ENCODE measurements at places on chromosomes 4 and X.

- no peak for DNase-seq
These were observed 25.7 kb downstream of the SLITRK2 start for GRCh38 chrX:145843146-145843904.

- DNase-seq, result no peak
These were observed 98.7 kb upstream of the DDIT4L start for GRCh38 chr4:100288811-100289529.

DNA sequence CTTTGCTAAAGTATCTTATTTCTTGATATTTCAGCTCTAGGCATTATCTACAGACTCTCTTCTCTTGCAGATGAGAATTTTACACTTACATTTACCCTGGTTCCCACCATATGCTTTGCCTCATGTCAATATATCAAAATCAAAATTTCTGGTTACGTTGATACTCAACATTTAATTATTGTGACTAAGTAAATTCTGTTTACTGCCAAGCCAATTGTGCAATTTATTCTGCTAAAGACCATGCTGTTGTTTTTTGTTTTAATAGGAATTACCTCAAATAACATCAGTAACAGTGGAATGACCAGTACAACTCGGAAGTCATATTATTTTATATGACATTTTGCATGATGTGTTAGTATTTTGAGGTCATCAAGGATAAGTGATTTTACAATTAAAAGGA is 125.5 kb downstream of the IL15 start:
- no peak for DNase-seq

DNA sequence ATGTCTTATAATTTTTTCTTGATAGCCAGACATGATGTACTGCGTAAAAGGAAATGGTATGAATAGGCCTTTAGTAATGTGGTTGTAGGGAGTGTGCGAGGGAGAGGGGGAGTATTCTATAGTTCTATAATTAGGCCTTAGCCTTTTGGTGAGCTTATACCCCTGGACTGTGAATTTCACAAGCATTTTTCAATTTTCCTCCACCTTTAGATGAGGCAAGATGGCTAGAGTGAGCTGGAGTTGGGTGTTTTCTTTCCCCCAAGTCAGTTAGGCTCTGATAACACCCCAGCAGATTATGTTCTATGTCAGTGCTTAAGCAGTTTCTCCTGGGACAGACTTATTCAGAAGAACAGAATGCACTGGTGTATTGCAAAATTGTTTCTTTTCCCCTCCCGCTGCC is 210.2 kb upstream of the NPY2R start:
- no peak for DNase-seq

DNA sequence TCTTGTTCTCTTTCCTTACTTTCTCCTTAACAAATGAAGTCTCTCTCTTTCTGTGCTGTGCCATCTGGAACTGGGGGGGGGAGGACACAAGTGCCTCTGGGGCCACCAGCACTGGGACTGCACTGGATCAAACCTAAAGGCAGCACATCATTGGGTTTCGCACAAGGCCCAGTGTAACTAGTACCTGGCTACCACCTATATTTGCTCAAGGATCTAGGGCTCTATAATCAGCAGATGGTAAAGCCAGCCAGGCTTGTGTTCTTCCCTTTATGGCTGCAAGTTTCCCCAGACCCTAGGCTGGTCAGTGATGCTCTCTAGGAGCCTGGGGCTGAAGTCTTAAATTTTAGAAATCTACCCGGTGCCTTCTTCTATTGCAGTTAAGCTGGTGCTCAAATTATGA is 40.1 kb downstream of the RTL3 start:
- DNase-seq, result no peak

GRCh38 chr4:108107729-108108382 is 60.9 kb downstream of the LEF1 start:
- DNase-seq, result no peak

- no peak for DNase-seq
These were observed 3.0 kb downstream of the PLXNB3 start for GRCh38 chrX:153766871-153767673.

DNA sequence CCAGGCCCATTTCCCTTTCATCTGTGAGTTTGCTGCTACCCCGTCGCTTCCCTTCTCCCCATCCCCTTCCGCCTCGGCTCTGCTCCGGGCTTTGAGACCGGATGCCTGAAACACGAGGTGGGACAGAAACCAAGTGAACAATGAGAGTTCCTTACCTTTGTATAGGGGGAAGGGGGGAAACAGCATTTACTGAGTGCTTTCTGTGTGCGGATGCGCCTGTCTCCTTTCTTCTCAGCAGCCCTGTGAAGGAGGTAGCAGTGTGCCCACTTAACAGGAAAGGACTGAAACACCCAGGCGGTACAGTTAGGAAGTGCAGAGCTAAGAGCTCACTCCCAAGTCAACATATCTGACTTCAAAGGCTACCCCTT is 43.2 kb upstream of the TMSB15B start:
- DNase-seq, result peak; percentile 53

GRCh38 chr4:57102050-57102624 is 8.0 kb downstream of the IGFBP7 start:
- no peak for DNase-seq

DNA sequence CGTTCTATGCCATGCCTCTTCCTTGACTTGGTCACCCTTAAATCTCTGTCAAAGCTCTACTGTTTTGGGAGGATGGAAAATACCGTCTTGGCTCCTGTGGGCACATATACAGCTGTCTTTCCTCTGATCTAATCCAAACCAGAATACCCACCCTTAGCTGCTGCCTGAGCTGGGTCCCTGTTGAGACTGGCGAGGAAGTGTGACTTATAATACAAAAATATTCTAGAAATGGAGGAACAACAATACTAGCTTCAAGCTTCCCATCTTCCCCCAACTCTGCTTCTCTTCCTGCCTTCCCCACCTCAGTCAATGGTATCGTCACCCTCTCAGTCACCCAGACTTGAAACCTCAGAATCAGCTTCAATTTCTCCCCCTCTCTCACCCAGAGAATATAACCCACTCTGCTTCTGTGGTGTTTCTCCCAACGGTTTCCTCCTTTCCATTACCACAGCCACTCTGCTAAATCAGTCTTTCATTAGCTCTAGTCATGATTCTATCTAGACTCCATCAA is 599 bp upstream of the IL2RG start:
- DNase-seq, result no peak

All from NCI-H524 (cell line).